Skin of body (tissue), 3 donors: ENCODE measurements at places on chromosomes 16 and 17. TPM values are rescaled to one million over a fixed set of nuclear protein-coding genes. Genes with fewer than 3 reads are reported as not detected.
A peak's percentile ranks its signal among the peaks of the same experiment; 100 is the strongest.

- DNase-seq: no peak
These were observed 127.7 kb downstream of the XYLT1 start for GRCh38 chr16:17343028-17343427.

CTF1 gene
- total RNA-seq: 0.59 TPM

DNA sequence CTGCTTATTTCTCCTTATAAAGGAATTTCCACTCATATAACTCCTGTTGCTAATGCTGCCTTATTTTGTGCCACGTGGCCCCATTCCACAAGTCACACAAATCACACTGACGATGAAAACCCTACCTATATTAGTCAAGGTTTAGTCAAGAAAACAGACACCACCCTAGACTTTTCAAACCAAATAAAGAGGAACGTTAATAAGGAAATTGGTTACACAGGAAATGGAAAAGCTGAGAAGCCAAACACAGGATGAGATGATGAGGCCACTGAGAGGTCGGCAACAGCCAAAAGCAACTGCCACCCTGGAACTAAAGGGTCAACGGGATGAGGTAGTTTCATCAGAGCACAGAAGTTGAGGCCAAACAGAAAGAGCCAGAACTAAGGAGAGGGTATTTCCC, 47.3 kb upstream of the ALOX12 start:
- no peak for DNase-seq

GRCh38 chr17:58322581-58323185, 5.9 kb downstream of the TSPOAP1 start:
- DNase-seq: no peak

CDR2L gene
- total RNA-seq: 3.6 TPM

PLD6 gene
- 5.2 TPM for total RNA-seq

DNA sequence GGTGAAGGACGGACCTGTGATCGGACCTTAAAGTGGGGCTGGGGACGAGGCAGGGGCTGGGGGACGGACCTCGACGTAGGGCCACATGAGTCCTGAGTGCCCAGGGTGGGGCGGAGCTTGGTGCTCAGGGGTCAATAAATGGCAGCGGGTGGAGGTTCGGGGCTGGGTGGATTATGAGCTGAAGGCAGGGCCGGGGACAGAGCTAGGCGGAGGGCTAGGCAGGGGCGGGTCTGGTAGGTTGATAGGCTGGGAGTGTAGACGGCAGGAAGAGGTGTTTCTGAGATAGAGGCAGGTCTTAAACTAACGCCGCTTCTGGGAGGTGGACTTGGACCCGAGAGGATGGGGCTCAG, 733 bp downstream of the CHRNB1 start:
- DNase-seq: no peak

DNA sequence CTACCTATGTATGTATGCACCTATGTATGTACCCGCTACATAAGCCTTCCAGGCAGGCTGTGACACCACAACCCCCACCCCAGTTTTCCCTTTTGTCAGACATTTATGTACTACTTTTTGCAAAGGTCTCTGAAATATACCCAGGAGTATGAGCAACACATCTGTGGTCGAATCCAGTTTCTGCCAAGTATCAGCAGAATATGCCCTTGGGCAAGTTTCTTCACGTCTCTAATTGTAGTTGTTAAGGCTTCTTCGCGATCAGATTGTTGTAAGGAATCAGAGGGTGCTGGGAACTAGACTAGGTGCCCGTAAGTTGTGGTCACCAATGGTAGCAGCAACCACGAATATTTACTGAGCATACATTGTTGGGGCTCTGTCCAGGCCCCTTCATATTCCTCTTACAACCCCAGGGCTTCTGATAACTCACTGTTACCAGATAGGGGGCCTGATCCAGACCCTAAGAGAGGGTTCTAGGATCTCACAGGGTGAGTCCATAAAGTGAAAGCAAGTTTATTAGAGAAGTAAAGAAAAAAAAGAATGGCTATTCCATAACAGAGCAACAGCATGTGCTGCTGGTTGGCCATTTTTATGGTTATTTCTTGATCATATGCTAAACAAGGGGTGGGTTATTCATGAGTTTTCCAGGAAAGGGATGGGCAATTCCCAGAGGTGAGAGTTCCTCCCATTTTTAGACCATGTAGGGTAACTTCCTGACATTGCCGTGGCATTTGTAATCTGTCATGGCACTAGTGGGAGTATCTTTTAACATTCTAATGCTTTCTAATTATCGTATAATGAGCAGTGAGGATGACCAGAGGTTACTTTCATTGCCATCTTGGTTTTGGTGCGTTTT, 16.6 kb downstream of the NUDT7 start:
- no peak for DNase-seq

TBC1D28 gene
- total RNA-seq: not detected

DNA sequence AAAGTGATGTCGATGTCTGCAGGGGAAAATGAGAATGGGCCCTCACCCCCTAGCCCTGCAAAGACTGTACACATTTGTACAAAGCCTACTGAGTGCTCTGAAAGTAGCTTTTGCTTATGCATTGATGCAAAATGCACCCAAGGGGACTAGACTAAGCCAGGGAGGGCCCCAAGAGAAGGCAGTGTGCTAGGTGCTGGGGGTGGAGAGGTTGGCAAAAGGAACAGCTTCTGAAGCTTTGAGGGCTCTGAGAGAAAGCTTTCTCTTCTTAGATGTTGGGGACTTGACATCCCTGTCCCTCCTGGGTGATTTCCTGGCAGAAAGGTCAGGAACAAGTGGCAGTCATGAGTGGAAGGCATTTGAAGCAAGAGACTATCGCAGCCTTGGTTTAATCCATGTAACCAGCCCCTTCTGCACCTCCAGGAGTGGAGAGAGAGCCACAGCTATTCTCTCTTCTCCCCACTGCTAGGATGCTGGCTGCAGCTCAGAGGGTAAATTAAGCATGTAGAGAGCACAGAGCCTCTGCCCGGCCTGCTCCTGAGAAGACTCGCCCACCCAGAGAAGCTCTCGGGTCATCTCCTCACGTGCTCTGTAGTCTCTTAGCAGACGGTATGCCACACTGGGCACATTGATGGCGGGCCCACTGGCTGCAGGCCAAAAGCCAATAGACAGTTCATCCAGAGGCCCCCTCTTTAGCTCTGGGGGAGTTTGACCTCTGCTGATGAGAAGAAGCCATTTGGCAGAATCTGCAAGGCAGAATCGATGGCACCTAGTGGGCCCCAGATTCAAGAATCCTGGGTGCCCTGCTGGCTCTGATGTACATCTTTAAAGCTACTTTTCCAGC, 221.4 kb downstream of the MSI2 start:
- DNase-seq: no peak

DNA sequence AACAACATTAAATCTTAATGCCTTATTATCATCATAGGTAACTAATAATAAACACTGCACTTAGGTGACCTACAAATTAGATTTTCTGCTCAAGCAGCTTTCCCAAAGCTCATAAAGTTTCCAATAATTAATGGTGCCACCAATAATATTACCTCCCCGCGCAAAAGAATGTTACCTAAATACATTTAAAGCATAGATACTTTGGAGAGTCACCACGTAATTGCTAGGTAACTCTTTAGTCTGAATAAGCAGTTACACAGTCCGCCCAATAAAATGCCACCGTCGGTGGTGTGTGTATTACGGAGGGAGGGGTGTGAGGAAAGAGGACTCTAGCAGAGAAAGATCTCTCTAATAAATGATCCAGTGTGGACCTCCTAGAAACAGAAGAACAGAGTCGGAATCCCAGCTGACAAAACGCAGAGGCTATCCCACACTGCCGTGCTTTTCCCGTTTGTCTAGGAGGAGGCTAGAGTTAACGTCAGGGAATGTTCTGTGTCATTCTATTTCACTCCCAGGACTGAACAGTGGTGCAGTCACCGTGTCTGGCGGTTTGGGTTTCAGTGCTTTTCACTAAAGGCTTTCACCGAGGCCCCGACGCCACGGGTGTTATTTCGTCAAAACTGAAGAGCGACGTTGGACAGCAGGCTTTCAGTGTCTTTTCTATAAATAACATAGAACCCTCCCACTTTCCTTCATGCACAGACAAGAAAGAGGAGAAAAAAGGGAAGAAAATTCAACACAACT, 630 bp downstream of the RNFT1 start:
- DNase-seq: peak; percentile 57

- DNase-seq: no peak
These were observed 196.4 kb downstream of the SPECC1 start for GRCh38 chr17:20205609-20206008.

STAT5A gene
- total RNA-seq: 27.8 TPM

DNA sequence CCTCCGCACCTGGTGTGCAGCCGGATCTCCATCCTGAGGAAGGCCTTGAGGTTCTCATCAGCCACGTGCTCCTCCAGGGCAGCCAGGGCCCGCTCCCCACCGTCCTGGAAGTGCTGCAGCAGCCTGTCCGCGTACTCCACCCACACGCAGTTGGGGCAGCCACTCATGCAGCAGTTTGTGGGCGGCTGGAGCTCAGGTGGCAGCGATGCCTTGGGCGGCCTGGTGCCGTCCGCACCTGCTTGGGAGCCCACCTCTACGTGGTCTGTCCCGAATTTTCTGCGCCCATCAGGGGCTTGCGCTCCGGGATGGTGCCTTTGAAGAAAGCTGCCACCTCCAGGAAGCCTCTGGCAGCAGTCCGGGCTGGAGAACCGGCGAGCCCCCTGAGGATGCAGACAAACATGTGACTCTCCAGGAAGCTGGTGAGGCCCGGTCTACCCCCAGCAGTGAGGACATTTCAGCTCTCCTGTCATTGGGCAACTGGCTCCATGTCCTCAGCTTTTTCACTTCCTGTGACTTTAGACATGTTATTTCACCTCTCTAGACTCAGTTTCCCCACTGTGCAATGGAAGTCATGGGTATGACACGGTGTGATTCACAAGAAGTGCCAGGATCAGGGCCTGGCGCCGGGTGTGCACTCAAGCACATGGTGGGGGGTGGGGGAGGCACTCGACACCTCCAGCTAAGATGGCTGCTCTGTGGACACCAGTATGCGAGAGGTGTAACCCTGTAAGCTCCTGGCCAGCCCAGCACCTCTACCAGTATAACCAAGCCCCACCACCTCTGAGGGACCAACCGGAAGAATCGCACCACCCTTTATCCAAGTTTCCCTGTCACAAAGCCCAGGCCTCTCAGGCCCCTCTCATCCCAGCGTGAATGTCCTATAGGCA, 957 bp downstream of the OXLD1 start:
- no peak for DNase-seq

DNA sequence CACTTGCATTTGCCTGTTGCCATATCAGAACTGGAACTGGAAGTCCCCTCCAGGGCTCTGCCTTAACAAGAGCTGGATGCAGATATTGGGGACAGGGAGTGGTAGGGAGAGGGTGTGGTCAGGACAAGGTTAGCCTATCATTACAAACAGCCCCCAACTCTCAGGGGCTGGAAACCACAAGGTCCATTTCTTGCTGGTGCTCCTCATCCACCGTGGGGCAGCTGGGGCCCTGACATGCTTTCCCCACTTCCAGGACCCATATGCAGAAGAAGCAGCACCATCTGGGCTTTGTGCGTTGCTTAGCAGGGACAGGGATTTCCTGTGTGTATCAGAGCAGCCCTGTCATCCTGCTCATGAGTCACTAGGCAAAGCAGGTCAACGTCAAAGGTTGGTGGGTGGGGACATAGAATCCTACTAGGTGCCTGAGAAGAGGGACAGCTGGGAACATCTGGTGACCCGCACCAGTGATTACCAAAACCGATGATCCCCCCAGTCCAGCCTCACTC, 26.9 kb downstream of the RGS9 start:
- no peak for DNase-seq

NPIPA5 gene
- not detected for total RNA-seq

PPP1R1B gene
- 12.8 TPM for total RNA-seq
